ENCODE measurements at places on chromosomes 12 and 14.

DNA sequence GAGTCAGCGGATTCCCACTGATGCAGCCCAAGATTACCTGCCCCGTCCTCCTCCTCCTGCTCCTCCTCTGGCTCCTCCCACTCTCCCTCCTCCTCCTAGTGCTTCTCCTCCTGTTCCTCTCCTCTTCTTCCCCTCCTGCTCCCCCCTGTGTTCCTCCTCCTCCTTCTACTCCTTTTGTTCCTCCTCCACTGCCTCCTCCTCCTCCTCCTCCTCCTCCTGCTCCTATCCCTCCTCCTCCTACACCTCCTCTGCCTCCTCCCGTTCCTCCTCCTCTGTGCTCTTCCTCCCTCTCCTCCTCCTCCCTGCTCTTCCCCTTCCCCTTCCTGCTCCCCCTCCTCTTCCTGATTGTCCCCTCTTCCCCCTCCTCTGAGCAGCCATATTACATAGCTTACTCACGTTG is 141.3 kb downstream of the CACNA1C start:
- DNase-seq, result no peak

DNA sequence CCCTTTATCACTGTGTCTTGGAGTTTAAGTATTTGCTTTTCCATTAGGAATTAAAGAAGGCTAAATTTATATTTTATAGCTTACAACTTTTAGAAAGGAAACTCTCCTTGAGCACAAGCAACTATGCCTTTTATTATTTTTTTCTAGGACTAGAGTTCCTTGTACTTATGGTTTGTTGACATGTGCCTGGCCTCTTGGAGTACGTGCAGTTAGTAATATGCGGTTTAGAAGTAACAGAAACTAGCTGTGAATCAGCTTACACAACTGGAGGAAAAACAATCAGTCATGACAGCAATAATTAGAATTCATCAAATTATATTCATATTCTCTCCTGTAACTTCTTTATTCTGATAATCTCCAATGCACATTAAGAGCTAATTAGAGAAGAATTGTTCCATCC is 428.7 kb downstream of the AEBP2 start:
- no peak for DNase-seq

- no peak for DNase-seq
These were observed 94.7 kb downstream of the SLC38A1 start for GRCh38 chr12:46174061-46174662.

DNA sequence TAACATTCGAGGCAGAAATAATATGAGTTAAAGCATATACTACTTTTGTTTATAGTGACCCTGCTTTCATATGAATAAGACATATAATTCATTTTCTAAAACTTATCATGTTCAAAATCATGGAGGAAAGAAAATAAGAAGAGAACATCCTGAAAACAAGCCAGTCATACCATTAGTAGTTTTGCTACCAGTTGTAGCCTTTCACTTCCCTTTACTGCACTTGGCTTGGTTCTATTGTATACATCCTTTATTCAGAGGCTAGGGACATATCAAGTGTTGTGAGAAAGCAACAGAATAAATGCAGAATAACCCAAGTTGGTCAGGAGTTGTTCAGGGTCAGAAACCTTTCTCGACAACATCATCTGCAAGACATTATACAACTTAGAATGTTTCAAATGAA is 598.7 kb downstream of the SOX5 start:
- DNase-seq, result no peak

DNA sequence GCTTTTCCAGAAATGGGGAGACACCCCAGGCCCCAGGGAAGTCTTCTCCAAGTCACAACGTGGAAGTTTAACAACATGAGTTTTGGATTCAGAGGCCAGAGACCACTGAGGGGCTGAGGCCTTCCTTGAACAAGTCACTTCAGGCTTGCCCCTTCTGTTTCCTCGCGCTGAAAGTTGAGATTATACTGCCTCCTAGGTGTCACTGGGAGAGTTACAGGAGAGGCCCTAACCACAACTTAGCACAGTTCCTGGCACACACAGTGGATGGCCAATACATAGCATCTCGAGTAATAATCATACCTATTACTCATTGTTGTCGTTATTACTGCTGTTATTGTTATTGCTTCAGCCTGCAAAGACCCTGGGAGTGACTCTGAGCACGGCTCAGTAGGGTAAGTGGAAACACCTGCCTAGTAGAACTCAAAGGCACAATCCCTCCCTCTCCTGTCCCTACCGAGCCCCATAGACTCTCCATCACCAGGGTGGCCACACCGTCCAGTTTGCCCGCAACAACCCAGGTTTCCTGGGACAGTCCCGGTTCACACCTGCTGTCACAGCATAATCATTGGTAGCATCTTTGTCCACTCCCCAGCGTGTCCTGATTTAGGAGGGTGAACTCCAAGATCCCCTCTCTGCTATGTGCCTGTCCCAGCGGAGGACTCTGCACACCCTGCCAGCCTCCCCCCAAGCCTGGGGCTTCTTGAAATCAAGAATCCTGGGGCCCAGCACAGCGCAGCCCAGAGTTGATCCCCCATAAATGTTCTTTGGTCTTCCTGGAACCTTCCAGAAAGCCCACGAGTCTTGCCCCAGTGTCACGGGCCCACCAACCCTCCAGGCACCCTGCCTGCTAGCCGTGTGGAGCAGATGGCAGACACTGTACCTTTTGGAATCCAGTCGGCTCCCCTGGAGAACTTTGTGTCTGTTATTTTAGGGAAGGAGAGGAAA is 85.0 kb downstream of the SYNE3 start:
- no peak for DNase-seq

GRCh38 chr12:52404951-52405350 is 1.2 kb downstream of the KRT82 start:
- DNase-seq, result no peak

- DNase-seq, result no peak
These were observed 51.9 kb downstream of the TPCN1 start for GRCh38 chr12:113273053-113273725.

- DNase-seq, result no peak
These were observed 64.8 kb downstream of the DENND5B start for GRCh38 chr12:31526158-31526546.

GRCh38 chr14:68968051-68968450 is 11.1 kb downstream of the ACTN1 start:
- peak; percentile 61 for DNase-seq

GRCh38 chr12:3308063-3308462 is 182.9 kb upstream of the PRMT8 start:
- no peak for DNase-seq

DNA sequence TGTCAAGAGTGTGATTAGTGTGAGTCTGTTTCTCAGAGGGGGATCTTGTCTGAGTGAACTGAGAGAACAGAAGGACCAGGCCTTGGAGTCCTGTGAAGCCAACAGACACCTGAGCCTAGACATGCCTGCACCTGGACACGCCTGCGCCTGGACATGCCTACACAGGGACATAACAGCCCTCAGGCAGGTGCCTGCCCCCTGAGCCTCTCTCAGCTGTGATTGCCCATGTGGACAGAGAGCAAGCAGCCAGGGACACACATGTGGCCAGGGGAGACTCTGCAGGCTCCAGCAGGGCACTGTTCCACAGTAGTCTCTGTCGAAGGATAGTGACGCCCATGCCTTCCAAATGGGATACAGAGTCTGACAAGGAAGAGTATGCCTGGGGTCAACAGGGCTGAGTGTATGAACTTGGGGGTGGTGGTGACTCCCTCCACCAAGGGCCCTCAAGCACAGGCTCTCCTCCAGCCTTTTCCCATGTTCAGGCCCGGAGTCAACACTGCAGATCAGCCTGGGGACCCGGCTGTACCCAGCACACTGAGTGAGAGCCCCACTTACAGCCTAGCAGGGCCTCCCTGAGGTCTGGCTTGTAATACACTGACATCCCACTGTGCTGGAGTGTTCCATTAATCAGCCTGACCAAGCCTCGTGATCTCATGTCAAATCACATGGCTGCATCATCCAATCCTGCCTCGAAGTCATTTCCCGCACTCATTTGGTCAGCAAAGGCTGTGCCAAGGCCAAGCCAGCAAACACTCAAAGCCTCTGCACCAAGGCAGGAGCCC is 173.0 kb downstream of the CALM1 start:
- DNase-seq, result no peak

DNA sequence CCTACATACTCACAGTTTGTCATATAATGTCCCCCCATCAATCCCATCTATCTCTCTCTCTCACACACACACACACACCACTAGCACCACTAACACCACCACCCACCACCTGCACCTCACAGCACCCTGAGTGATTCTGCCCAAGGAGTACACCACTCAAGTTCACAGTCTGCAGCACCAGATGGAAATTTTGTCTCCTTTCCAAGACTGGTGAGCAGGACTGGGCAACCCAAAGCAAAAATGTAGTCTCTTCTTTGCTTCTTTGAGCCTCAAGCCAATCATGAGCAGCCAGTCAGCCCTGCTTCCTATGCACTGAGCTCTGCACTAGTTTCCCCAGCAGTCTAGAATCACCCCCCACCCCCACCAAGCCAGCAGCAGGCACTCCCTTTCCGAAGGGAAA is 15.0 kb upstream of the ARMH4 start:
- no peak for DNase-seq

- DNase-seq, result no peak
These were observed 81.0 kb upstream of the RASSF8 start for GRCh38 chr12:25877446-25877845.
